ENCODE measurements at places on chromosomes 11 and 22.

GRCh38 chr11:57361926-57362325, 19.0 kb downstream of the PRG3 start:
- DNase-seq = no peak

GRCh38 chr11:75514596-75514995, 11.1 kb downstream of the GDPD5 start:
- no peak for DNase-seq

DNA sequence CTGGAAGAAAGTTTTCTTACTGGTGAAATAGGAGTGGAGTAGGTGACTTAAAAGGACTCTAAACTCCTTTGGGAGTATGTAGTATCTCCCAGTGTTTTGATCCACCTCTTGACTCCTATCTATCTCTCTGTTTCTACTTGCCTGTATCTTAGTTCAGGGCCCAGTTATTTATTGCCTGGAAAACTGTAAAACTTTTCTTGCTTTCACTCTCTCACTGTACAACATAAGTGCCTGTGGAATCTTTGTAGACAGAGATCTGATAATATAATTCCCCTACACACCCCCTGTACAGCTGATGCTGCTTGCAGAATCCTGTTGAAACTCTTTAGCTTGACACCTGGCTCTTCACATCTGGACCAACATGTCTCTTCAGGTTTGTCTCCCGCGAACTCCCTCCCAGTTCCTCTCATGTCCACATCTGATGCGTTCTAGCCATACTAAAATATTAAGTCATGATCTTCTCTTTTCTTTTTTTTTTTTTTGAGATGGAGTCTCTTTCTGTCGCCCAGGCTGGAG, 26.5 kb upstream of the SESN3 start:
- no peak for DNase-seq

DNA sequence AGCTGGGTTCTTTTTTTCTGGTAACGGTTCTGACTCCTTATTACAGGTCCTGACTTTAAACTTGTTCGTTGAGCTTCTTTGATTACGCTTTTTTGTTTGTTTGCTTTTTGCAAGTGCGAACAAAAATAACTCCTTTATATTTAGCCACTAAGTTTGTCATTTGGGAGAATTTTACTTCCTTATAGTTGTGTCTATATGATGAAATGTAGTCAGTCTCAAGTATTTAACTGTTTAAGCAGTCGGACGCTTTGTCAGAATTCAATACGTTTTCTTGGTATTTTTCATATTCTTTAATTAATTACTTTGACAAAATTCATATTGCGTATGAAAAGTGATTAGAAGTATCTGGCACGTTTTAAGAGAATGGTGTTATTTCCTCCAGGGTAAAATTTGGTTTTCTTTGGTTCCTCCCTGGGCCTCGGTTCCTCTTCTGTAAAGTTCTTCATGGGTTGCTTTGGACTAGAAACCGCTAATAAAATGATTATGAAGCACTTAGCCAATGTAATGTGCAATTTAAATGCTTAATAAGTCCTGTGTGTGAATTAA, 1.3 kb downstream of the CBL start:
- no peak for DNase-seq

DNA sequence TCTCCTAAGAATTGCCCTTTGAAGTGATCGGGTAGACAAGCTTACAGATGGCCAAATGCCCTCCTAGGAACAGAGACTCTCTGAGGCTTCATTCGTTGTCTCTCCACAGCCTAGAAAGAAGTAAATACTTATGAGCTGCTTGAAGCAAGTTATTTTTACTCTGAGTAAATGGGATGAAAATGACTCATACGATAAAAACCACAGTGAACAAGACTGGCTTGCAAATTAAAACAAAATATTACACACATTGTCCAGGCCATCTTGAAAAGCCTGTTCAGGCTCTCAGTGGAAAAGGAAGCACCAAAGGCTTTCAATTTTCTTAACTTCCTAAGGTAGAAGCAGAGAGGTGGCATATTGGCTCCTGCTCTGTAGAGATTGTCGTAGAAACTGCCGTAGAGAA, 294.2 kb downstream of the NELL1 start:
- DNase-seq = no peak

- no peak for DNase-seq
Observed at GRCh38 chr11:129061492-129062230, 119.0 kb upstream of the TP53AIP1 start.

All from dorsolateral prefrontal cortex (tissue), 122 donors.